Putamen (tissue), 1 donor: ENCODE measurements at places on chromosomes 6 and 20.

- no peak for DNase-seq
These were observed 37.6 kb upstream of the MPC1 start for GRCh38 chr6:166420351-166420750.

- DNase-seq = no peak
These were observed 24.7 kb downstream of the ZSCAN31 start for GRCh38 chr6:28311139-28311823.

- DNase-seq = no peak
These were observed 91.4 kb downstream of the EDN1 start for GRCh38 chr6:12381587-12381986.

- peak; percentile 75 for DNase-seq
These were observed 22.6 kb upstream of the RIN2 start for GRCh38 chr20:19735446-19735845.

- no peak for DNase-seq
These were observed 225.3 kb upstream of the FAM83B start for GRCh38 chr6:54621285-54621684.

- DNase-seq = no peak
These were observed 37.6 kb downstream of the GPLD1 start for GRCh38 chr6:24451581-24452388.

DNA sequence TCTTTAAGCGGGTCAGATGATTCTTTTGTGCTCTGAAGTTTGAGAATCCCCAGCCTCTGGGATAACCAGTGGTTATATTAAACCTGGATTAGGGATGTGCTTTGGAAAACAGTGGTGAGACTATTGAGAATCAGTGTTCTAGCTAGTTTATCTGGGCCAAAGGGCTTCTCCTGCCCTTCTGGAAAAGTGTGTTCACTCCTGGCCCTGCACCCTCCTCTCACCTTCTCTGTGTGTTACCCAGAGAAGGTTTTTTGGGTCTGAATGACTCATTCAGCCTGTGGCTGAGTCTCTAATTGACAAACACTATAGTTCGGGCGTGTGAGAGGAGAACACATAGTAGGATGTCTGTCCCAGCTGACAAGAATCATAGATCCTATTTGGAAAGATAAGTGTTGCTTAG, 66.7 kb downstream of the LRRC1 start:
- no peak for DNase-seq

GRCh38 chr20:32244959-32245358, 32.5 kb upstream of the KIF3B start:
- DNase-seq = no peak

DNA sequence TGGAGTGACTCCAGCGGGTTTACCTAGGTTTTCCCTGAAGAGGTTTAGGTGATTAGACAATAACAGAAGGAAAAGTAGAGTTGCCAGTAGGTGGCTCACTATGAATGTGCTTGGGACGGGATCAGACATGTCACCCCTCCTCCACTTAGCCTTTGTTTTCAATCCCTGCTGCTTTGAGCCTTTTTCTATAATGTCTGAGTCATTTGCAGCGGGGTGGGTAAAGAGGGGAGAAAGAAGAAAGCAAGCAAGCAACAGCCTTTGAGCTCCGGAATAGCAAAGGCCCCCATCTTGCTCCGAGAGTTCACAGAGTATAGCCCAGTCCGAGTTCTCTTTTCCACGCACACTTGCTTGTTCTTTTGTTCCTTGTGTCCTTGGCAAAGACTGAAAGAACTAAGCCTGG, 129.1 kb downstream of the PACRG start:
- peak; percentile 98 for DNase-seq

GRCh38 chr6:79810871-79811270, 136.5 kb downstream of the ELOVL4 start:
- DNase-seq = no peak

DNA sequence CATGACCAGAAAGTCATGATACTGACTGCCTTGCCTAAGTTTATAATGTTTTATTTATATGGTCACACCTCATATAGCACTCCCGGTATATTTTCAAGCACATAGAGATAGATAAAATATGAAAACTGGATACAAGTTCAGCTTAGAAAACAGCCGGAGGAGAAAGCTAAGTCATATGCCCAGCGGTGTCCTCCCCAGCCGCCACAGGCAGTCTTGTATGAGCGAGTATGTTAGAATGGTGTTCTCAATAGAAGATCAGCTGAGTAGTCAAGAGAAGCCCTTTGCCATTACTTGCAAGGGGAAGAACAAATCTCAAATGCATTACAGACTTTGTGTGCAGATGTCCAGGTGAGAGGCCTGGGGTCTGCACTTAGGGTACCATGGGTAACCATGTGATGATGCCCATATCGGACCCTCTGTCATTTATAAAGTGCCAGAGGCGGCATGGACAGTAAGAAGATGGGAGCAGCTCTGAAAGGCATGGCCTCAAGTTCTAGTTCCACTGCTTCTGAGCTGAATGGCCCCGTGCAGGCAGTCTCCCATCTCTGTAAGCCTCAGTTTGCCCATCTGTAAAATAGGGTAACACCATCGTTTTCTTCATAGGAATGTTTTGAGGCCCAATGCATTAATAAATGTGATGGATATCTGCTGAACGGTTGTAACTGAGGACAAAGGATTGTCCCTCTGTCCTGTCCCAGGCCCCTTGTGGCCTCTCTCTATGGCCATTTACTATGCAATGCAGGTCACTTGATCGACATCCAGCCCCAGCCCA, 195.7 kb upstream of the SNX9 start:
- DNase-seq = no peak

- DNase-seq = no peak
These were observed 15.2 kb downstream of the COX4I2 start for GRCh38 chr20:31652917-31653396.

DNA sequence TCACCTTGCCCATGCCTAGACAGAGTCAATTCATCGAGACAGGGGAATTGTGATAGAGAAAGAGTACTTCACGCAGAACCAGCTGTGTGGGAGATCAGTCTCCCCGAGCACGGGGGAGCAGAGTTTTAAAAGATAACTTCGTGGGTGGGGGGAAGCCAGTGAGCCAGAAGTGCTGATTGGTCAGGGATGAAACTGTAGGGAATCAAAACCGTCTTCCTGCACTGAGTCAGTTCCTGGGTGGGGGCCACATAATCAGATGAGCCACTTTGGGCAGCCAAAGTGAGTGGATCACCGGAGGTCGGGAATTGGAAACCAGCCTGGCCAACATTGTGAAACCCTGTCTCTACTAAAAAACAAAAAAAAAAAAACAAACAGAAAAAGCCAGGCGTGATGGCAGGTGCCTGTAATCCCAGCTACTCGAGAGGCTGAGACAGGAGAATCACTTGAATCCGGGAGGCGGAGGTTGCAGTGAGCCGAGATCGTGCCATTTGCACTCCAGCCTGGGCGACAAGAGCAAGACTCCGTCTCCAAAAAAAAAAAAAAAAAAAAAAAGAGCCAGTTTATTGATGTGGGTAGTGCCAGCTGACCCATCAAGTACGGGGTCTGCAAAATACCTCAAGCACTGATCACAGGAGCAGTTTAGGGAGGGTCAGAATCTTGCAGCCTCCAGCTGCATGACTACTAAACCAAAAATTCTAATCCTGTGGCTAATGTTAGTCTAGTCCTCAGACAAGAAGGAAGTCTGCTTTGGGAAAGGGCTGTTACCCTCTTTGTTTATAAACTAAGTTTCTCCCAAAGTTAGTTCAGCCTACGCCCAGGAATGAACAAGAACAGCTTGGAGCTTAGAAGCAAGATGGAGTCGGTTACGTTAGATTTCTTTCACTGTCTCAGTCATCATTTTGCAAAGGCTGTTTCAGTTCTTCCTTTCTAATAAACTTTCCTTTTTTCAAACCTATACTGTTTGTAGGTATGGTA, 3.9 kb upstream of the TRIM39 start:
- no peak for DNase-seq

DNA sequence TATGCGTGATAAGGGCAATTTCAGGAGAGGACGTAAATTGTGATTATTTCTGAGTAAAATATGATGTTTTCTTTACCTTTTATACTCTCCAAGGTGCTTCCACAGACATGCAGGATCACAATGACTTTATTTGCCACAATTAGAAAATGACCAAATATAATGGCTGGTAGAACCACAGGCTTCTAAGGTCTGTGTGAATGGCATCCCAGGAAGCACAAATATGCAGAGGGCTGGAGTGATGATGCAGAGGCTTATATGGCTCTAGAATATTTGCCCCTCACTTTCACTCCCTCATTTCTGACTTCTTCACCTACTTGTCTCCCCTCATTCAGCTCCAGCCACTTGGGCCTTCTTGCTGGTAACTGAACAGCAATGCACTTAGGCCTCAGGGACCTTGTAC, 502.1 kb upstream of the MAP3K7 start:
- no peak for DNase-seq

DNA sequence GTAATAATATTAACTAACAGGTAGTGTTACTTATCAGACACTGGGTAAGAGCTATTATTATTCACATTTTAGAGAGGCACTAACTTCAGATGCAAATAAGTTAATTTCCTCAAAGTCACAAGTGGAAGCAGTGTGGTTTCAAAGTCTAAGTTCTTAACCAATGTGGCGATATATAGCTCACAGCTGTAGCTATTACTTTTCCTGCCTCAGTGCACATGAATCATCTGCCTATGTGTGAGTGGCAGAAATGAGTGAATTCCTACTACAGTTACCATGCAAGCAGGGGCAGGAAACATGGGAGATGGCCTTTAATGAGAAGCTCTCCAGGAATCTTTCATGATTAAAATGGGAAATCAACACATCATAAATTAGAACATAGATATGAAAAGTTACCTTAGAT, 126.2 kb upstream of the EYA4 start:
- no peak for DNase-seq

DNA sequence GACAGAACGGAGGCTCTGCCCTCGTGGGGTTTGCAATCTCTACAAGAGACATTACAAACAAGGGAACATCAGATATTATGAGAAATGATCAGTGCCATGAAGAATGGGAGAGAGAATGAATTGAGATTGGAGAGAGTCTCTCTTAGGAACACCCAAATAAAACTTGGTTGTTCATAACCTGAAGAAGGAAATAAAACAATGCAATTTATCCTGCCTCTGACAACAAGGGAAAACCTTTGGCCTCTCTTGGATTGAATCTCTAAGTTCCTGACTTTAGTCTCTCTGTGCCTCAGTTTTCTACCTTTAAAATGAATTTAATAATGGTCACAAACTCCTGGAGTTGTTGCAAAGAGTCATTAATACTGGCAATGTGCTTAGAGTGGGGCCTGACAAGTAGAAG, 21.1 kb downstream of the PLEKHG1 start:
- no peak for DNase-seq

DNA sequence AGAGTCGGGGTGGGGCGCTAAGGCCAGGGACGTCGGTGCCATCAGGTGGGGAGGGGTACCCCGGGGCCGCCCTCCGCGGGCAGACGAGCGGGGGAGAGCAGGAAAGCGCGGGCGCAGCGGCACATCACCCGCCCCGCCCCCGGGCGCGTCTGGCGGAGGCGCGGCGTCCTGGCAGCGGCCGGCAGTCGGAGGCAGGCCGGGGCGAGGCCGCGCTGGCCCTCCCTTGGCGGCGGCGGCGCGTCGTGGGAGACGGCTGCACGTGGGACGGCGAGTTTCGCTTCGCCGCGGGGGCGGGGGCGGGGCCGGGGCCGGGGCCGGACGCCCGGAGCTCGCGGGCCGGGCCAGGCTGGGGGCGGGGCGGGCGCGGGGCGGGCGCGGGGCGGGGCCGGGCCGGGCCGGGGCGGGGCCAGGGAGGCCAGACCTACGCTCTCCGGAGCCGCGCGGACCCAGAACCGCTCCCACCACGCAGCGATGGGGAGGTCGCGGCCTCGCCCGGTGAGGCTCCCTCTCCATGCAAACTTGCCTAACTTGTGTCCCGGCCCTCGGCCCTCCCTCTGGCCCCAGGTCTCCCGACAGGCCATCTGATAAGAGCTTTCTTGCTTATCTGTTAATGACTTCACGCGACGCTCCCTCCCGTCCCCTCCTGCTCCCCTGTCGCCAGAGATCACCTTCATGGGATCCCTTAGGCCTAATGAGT, 12.5 kb downstream of the ITPR3 start:
- peak; percentile 39 for DNase-seq

GRCh38 chr20:50027611-50028105, 44.9 kb downstream of the SNAI1 start:
- peak; percentile 60 for DNase-seq

DNA sequence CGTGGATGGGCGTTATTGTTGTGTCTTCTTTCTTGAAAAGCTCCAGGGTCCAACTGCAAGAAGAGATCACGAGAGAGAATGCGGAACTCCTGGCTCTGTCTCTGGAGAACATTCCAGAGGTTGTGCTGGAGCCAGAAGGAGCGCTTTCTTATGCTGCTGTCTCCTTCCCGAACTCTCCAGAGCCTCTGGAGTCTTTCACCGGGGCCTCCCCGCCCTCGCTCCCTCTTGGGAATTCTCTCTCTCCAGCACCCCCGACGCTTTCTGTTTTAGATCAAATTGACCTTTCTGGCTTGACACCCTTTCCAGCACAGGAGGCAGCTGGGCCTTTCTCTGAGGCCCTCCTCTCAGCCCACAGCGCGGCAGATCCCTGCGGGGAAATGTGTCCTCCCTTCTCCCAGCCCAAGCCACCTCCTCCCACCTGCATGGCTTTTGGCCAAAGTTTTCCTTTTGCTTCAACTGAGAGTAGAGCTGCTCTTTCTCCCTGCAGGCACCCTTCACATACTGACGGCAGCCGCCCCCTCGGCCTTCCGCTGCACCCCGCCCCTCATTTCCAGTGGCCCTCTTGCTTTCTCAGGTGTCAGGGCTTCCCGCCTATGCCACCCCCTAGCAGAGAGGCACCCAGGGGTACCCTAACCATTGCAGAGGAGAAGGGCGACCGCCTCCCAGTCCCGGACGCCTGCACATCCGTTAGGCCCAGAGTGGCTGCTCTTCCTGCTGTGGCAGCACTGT, 6.6 kb upstream of the CCR6 start:
- DNase-seq = no peak

GRCh38 chr6:14079433-14079832, 38.1 kb upstream of the CD83 start:
- DNase-seq = no peak

DNA sequence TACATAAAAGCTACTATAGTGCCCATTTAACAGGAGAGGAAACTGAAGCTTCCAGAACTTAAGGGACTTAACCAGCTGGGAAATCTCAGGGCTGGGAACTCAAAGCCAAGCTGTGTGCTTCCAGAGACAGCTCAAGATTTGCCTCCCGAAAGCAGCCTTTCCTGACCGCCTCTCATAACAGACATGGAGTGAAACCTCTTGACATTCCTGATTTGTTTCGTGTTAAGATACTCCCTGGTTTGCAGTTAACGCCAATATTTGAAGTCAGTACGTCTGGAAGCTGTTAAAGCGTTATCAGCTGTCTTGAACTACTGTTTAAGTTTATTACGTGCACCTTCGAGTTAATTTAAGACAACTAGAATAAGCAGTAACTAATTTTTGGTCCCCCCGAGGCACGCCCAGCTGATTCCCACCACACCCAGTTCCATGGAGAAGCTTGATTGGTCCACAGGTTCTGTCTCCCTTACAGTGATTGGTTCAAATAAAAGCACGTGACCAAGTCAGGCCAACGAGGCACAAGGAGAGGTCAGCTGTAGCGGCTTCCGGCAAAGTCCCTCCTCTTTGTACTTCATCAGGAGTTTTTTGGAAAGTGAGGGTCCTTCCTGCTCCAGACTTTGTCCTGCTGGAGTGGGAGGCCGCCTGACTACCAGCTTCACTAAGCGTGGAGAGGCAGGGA, 8.9 kb upstream of the TCP11 start:
- no peak for DNase-seq
